ENCODE measurements at places on chromosomes 3 and 15.
A peak's percentile ranks its signal among the peaks of the same experiment; 100 is the strongest.

- peak; percentile 74 for DNase-seq
Measured at GRCh38 chr3:119702530-119703527, at the start of gene CFAP91. CFAP91 (plus strand) TSS chr3:119703022; CDS start chr3:119703099, 77 bp downstream.

- no peak for DNase-seq
Measured at GRCh38 chr15:79700951-79701480, 195.8 kb downstream of the MTHFS start.

DNA sequence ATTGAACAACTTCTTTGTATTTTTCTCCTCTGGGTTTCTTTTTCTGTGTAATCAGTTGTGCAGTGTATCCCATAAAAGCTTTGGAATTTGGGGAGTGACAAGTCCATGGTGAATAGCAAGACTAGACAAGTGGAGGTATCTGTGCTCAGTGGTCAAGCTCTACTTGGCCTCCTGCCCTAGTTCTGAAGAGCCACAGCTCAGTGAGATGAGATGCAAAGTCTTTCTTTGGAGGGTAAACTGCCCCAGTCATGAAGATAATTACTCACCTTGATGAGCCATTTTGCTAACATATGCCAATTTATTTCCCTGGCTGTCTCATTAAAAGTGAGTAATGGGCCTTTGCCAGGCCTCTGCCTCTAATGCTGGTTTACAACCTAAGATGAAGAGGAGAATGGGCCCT lies 271.2 kb upstream of the TRIM42 start:
- no peak for DNase-seq

- no peak for DNase-seq
Measured at GRCh38 chr3:197026481-197026866, 3.1 kb downstream of the MELTF start.

DNA sequence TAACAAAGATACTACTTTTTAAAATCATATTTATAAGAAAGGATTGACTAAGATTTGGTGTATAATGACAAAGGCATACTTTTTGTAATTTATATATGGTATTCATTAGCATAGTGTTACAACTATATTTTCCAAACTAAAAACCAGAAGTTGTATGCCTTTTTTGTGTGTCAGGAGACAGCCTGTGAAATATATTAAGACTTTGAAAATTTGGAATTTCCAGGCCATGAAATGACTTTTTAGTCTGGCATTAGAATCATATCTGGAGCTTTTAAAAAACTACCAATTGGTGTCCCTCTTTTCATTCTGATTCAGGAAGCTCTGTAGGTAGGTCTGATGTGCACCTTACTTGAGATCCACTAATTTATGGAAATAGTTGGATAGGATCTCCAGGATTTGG lies 41.9 kb downstream of the CALML4 start:
- DNase-seq: no peak

DNA sequence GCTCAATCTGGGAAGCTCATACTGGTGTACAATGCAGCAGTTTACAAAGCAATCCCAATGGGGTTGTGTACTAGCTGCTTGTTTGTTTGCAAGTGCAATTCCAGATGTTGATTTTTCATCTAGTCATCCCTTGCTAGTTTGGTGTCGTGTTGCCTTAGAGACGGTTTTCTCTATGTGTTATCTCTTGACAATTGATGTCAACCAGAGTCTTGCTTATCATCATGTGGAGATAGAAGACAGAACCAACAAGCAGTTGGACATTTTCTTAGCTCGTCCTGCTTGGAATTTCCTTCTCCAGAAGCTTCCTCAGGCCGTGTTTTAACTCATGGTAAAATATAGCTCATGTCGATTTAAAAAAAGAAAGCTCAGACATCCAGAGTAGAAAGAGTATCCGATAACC lies 262.0 kb upstream of the KCNH8 start:
- no peak for DNase-seq

- DNase-seq: no peak
Measured at GRCh38 chr3:30263238-30263924, 343.0 kb upstream of the TGFBR2 start.

GRCh38 chr3:10376353-10376752 lies 55.4 kb upstream of the SEC13 start:
- DNase-seq: no peak

- DNase-seq: no peak
Measured at GRCh38 chr3:110341047-110341446, 730.6 kb upstream of the NECTIN3 start.

GRCh38 chr3:158463556-158463955 lies 107.4 kb upstream of the MLF1 start:
- no peak for DNase-seq

GRCh38 chr15:74441248-74441941 lies 7.6 kb upstream of the SEMA7A start:
- no peak for DNase-seq

DNA sequence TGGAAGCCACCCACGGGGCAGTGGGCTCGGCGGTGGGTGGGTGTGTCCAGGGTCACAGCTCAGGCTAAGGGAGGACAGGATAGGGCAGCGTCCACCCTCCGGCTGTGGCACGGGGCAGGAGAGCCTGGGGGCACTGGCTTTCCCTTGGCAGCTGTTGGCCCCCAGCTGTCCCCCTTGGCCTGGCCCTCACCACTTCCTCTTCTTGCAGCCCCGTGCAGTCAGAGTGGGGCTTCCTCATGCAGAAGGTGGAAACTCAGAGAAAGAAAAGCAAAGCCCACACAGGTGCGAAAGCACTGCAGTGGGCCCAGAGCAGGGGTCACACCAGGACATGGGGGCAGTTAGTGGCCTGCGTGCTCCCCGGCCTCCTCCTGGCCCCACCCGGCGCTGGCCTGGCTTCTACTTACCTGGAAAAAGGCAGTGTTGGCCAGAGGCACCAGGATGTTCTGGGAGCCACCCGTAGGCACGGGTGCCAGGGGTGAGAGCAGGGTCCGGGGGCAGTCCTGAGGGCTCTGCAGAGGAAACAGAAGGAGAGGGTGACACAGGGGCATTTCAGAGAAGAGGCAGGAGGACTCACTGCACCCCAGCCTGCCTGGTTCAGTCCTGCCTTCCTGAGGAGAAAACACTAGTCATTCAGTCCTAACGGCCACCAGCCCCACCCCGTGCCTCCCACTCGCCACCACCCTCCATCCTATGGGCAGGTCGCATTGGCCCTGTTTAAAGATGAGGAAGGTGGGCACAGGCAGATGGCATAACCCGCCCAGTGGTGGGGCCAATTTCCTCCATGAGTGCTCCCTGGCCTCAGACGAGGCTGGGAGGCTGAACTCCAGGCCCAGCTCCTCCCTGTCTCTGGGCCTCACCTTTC lies 28.3 kb downstream of the PLXND1 start:
- DNase-seq: no peak

DNA sequence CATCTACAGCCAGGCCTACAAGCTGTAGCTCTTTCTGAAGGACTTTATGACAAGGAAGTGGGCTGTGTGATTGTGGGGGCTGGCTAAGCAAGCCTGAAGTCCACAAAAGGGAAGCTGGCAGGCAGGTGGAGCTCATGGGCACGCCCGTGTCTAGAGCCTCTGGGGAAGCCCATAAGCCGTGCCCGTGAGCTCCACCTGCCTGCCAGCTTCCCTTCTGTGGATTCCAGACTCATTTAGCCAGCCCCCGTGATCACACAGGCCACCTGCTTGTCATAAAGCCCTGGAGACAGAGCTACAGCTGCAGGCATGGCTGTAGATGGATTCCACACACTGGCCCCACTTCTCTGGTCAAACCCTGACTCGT lies 15.2 kb downstream of the EFCC1 start:
- peak; percentile 30 for DNase-seq

GRCh38 chr3:85516146-85516545 lies 557.4 kb downstream of the CADM2 start:
- DNase-seq: no peak
